ENCODE measurements at places on chromosomes 6 and 20.

- DNase-seq, result no peak
These were observed 153.1 kb upstream of the SIM1 start for GRCh38 chr6:100617633-100618350.

DNA sequence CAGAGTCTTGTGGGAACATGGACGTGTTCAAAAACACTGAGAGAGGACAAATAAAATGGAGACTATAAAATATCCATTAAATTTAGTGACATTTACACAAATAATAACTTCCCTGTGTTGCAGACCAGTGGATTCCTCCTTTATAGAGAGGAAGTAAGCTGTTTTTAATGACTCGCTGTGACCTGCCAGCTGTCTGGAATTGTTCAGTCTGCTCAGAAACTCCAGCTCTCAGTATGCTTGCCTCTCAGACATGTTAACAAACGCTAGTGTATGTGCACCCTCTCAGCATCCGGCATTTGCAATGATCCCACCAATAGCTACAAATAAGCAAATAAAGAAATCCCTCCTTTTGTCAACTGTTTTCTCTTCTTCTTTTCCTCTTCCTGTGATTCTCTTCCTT is 158.0 kb upstream of the TCF21 start:
- no peak for DNase-seq

- no peak for DNase-seq
These were observed 593.4 kb upstream of the JAG1 start for GRCh38 chr20:11267131-11267761.

- DNase-seq, result no peak
These were observed 32.2 kb upstream of the HEY2 start for GRCh38 chr6:125717120-125717731.

GRCh38 chr6:97215157-97215769 is 67.8 kb downstream of the MMS22L start:
- DNase-seq, result peak; percentile 4
